ENCODE measurements at places on chromosomes 1 and 21.
A peak's percentile ranks its signal among the peaks of the same experiment; 100 is the strongest.

GRCh38 chr1:233295975-233296322 lies 424 bp upstream of the PCNX2 start:
- no peak for DNase-seq

DNA sequence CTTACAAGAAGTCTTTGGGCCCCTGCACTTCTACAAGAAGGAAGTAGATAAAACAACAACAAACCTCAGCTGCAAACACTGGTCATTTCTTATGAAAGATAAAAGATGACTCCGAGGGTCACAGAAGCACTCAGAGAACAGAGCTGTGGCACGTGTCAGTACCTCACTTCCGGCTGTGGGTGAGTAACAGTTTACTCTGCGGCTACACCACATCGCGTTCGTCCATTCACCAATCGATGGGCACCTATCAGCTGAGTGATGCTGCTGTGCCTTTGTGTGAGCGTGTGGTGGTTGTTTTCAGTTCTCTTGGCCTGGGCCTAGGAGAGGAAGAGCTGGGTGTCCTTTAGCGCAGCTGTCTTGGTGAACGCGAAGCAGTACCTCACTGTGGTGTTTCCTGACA lies 49.9 kb downstream of the COL6A1 start:
- no peak for DNase-seq

- DNase-seq, result no peak
These were observed 218.7 kb downstream of the TM2D1 start for GRCh38 chr1:61506236-61506635.

DNA sequence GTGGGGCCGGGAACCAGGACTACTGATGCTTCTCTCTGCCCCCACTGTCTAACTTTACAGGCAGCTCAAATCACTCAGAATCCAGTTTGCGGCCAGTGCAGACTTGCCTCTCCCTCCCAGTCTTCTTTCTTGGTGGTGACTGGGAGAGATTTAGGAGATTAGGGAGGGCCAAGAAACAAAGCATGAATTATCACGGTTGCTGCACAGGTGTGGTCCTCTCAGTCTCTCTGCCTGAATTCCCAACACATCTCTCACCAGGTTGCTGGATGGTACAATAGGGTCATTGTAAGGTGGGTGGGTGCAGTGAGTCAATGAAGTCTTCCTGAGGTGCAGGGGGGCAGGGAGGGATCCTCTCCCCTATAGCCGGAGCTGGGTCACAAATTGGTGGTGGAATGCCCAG lies 12.6 kb downstream of the S100A11 start:
- DNase-seq, result no peak

DNA sequence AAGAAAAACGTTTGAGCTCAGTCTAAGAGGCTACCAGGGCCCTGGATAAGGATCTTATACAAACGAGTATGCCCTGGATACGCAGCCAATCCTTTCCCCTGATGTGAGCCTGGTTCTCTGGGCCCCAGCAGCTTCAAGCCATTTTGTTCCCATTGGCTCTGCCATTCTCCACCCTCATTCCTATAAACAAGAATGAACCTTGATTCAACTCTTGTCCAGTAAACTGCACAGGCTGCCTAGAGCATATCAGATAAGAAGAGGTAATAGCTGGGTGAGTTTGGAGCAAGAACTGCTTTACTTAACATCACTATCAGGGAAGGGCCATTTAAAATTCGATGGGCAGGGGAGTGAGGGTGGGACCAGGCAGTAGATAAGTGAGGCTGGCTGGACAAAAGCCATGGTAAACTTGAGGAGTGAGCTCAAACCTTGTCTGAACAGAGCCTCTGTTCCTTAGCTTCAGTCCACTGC lies 11.3 kb downstream of the BTG2 start:
- DNase-seq, result no peak

DNA sequence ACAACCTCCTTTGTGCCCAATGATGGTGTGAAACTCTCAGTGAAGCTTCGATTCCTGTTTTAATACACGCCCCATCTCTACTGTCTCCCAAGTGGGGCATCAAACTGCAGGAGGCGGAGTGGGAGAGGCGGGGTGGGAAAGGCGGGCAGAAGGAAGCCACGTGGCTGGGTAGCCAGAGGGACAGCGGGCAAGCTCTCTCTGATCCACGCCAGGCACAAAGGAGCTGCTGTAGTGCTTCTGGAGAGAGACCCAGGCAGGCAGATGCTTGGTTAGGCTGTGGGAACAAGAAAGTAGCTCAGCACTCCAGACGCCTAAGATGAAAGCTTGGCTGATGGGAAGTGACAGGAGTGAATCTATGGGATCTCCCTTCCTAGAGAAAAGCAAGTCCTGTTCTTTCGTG lies 25.7 kb downstream of the TRIM67 start:
- peak; percentile 95 for DNase-seq

GRCh38 chr1:230977761-230978490 lies 735 bp downstream of the TTC13 start:
- DNase-seq, result peak; percentile 49

GRCh38 chr1:21925334-21925940 lies 11.7 kb downstream of the HSPG2 start:
- DNase-seq, result no peak

DNA sequence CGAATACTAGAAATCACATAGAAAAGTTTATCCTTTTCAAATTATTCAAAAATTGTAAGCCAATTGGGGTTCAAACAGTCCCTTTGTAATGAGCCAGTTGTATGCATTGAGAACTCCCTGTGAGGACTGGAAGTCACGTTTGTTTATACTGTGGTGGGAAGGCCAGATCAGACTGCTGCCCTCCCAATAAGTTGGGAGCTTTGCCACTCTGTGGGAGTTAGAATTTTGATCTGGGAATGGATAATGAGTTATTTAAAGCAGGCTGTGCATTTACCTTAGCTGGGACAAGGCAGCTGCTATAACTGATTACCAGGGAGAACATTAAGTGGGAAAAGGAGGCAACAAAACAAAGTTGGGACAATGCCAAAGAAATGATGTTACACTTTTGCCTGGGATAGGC lies 178.8 kb downstream of the SDCCAG8 start:
- DNase-seq, result no peak

- DNase-seq, result no peak
These were observed 37.4 kb downstream of the CC2D1B start for GRCh38 chr1:52328615-52329014.

DNA sequence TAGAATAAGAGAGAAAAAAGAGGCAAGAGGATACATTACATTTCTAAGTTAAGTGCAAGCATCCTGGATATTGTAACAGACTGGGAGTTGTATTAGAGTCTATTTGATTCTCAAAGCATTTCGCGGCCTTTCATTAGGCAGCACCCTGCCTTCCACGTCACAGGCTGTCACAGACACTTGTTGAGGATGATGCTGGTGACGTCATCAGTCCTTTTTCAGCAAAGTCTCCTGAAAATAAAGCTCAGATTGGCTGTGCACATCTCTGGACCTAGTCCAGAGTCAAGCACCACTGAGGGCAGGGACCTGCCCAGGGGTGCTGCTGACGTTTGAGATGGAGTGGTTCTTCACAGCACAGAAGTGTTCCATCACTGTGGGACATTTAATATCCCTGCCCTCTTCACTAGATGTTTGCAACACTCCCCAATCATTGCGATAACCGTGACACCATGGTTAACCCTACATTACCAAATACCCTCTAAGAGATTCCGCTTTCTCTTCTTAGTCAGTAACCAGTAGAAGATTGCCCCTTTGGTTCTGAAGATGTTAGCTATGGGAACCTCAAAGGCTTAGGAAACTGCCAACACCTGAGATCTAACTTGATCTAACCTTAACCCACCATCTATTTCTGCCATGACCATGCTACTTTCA lies 72.7 kb upstream of the F3 start:
- no peak for DNase-seq

DNA sequence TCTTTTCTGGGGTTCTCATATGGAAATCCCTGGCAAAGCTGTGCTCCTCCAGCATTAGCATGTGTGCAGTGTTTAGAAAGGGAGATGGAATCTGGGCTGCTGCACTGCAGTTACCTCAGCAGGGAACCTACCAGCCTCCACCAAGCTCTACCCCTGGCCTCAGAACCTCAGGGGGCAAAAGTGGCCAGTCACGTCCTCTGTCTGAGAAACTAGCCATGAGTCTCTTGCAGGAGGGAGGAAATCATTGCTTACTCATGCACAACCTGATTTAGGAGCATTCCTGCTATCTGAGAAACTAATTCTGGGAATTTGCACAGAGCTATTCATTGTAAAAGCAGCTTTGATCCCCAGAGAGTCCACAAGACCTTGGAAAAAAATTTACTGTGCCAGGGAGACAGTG lies 80.6 kb upstream of the IPO9 start:
- no peak for DNase-seq

DNA sequence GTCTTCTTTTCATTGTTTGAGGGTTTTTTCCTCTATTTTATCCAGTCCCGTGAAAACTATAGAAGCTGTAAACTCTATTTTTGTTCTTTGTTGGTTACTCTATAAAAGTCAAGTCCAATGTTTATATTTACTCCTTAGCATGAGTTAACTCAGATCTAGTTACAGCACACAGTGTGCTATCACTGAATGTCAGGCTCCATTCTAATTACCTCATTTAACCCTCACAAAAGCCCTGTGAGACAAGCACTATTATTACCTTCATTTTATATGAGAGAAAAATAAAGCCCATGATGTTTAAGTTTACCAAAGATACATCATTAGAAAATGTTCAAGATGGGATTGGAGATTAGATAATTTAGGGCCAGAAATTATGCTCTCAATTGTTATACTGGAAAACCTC lies 251.4 kb upstream of the SNX7 start:
- DNase-seq, result no peak

GRCh38 chr1:179929955-179930798 lies 24.4 kb upstream of the CEP350 start:
- DNase-seq, result no peak

DNA sequence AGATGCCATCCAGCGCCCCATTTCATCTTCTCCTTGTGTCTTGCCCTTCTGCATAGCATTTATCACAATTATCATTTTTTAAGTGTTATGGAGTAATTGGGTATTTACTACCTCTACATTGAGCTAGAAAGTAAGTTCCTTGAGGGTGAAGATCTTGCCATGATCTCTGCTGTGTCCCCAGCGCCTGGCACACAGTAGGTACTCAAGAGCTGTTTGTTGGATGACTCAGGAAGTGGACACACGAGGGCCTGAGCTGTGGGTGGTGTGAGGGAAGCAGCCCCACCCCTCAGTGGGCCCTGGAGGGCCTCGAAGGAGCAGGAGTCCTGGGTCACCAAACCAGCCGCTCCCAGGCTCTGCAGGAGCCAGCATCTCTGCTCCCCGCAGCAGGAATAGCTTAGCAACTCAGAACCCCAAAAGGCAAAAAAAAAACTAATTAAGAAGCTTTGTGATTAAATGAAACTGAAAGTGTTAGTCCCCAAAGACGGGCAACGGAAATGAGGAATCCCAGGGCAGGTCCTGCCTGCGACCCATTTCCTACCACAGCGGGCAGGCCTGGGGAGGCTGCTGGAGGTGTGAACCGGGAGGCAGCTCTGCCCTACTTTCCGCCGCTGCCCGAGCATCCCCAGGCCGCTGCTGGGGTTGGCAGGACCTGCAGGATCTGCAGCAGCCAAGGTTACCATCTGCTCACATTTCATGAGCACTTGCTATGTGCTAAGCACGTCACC lies 87.7 kb downstream of the LACTBL1 start:
- no peak for DNase-seq

DNA sequence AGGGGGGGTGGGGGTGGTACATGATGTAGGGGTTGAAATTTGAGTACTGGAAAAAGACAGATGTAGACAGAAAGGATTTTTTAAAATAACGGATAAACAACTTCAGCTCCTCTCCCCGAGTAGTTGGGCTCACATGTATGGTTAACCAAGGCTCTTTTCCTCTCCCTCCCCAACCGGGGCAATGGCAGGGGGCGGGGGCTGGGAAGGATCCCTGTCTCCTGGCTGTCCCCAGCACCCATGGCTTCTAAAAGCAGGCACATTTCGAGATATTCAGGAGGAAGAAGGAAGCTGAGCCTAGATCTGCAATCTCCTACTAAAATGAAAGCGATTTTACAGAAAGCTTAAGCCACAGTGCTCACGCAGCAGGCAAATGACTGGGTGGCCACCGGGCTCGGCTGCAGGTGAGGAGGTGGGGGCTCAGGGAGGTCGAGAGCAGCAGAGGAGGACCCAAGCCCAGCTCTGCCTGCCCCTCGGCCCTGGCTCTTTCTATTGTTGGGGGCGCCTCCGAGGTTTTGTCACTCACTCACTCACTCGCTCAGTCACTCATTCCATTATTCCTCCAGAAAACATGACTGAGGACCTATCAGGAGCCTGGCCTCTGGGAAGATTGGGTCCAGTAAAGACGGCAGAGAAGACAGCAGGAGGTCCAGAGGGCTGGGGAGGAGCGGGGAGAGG lies 573.3 kb downstream of the PTPRU start:
- DNase-seq, result no peak

- no peak for DNase-seq
These were observed 2.4 kb downstream of the ELAPOR1 start for GRCh38 chr1:109116286-109116685.

- no peak for DNase-seq
These were observed 17.0 kb downstream of the C1orf198 start for GRCh38 chr1:230851291-230851691.

- no peak for DNase-seq
These were observed 8.8 kb downstream of the CTPS1 start for GRCh38 chr1:40988280-40988679.

DNA sequence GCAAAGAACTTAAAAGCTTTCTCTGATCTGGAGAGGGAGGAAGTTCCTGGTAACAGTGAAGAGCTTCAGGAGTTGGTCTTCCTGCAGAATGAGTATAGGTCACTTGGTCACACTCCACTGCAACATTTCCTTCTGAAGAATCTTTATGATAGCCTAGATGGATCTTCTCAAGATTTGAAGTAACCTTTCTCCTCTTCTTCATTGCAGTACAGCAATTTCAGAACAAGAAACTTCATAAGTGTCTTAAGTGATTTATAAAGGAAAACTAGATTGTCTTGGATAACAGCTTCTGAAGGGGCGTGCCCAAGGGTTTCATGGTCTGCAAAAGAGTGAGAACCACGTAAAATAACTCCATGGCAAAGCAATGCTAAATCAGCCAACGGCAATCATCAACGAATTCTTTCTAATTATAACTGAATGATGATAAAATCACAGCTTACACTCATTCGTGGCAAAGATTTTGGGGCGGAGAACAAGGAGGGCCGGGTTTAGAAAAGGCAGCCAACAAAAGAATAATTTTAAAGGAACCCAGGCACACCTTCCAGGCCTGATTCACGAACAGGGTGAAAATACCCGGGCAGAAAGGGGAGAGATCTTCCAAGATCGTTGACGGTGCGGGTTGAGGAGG lies 53.9 kb upstream of the ASPM start:
- DNase-seq, result peak; percentile 62

GRCh38 chr1:208118841-208119606 lies 125.2 kb downstream of the PLXNA2 start:
- no peak for DNase-seq

DNA sequence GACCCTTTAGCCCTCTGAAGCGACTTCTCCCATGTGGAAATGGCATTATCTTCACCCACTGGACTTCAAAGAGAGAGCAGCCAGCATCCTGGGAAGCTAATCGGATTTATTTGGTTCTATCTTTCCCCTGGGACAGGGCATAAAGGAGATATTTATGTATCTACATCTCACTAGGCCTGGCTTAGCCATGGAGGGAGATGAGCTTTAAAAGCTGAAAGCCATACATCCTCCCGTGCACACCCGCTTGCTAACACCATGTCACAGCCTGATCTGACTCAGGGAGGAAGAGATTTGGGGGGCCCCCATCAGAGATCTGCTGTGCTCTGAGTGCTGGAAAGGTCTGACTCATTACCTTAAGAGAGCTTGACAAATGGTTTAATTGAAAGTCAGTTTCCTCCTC lies 155.9 kb downstream of the PLXNA2 start:
- no peak for DNase-seq

- no peak for DNase-seq
These were observed 159.4 kb downstream of the ST6GALNAC5 start for GRCh38 chr1:77026640-77027039.

GRCh38 chr1:9444532-9444931 lies 94.7 kb upstream of the SLC25A33 start:
- DNase-seq, result no peak

- DNase-seq, result no peak
These were observed 880 bp downstream of the ALPL start for GRCh38 chr1:21510113-21510493.
